ENCODE measurements at places on chromosomes 2 and 18.

DNA sequence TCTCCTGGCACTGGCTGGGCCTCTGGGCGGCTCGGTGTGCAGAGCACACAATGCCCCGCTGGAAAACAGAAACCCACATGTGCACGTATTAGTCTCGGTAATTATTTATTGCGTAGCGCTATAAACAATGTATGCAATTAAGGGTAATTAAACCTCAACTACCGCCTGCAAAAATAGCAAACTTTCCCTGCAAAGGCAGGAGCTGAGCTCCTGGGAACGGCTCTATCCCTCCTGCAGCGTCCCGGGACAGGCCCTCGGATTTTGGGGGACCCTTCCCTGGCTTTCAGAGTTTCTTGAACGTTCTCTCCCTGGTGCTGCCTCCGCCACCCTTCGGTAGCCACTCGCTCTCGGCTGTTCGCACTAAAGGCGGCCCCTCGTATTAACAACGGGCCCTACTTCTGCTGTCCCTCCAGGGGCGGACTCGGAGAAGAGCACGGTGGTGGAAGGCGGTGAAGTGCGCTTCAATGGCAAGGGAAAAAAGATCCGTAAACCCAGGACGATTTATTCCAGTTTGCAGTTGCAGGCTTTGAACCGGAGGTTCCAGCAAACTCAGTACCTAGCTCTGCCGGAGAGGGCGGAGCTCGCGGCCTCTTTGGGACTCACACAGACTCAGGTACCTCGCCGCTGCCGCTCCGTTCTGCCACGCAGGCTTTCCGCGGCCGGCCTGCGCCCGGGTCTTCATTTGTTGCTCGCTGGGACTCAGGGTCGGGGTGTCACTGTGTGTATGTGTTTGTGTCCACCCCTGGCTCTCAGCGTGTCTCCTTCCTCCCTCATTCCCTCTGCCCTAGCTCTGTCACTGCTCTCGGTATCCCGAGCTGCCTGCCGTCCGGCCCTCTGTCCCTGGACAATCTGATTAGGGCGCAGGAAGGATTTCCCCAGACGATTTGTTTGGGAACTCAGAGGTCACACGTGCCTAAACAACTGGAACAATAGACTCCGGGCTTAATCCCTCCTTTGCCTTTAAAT lies 1.2 kb downstream of the DLX1 start:
- DNase-seq: no peak

DNA sequence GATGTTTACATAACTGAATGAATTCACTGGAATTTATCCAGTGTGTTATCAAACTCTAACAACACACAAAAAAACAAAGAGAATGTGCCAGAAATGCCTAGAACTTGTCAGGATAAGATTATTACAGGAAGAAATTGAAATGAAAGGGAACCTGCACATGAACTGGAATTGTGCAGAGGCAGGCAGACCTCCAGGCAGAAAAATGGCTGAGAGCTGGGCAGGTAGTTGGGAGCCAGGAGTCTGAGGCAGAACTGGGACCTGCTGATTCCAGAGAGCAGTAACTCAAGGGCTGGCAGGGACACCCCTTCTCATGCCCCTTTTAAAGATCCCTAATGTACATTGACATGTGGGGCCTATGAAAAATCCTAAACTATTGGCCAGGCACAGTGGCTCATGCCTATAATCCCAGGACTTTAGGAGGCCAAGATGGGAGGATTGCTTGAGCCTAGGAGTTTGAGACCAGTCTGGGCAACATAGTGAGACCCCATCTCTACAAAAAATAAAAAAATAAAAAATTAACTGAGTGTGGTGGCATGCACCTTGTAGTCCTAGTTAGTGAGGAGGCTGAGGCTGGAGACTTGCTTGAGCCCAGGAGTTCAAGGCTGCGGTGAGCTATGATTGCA lies 674 bp upstream of the SP110 start:
- DNase-seq: no peak

DNA sequence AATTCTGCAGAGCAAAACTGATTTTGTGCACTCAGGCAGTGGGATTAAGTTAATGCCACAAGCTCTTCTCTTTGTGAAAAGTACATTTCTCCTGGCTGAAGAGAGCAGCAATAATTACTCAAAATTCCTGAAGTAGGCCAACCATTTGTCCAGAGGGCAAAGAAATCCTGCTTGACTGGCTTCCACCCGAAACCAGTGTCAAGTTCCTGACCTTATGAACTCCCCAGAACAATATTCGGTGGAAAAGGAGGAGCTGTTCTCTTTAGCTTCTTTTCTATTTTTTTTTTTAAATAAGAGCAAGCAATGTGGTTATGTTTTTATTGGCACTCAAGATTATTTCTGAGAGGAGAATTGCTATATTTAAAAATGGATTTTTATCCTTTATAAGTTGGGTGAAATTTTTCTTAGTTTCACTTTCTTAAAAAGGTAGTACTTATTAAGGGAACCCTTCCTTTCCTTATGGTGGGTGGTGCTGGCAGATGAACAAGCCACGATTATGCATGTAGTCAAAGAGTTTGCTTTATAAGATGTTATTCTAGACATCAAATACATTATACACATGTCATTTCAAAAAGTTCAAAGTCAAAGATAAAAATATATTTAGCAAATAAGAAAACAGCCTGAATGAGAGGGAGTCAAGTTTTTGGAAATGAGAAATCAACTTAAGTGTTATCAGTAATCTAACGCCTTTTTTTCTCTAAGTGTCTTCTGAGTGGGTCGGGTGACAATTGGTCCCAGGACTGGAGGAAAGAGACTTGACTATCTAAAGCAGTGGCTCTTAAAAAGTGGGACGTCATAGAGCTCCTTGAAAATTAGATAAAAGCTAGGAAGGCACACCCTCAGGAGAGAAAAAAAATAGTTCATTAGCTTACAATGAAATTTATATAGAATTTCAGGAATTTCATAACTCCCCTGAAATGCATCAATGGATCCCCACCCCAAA lies 194.5 kb downstream of the IKZF2 start:
- no peak for DNase-seq

DNA sequence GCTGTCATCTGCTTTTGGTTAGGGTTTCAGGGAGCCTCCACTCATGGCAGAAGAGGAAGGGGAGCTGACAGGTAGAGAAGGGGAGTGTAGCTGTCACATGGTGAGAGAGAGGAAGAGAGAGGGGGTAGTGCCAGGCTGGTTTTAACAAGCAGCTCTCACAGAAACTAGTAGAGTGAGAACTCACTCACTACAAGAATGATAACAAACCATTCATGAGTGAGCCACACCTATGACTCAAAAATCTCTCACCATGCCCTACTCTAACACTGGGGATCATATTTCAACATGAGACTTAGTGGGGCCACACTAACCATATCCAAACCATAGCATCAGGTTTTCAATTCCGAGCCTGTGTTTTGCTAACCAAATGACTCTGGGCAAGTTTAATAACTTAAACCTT lies 274.9 kb upstream of the VWC2L start:
- DNase-seq: no peak

- DNase-seq: no peak
Measured at GRCh38 chr2:168300460-168300859, 53.1 kb upstream of the STK39 start.

DNA sequence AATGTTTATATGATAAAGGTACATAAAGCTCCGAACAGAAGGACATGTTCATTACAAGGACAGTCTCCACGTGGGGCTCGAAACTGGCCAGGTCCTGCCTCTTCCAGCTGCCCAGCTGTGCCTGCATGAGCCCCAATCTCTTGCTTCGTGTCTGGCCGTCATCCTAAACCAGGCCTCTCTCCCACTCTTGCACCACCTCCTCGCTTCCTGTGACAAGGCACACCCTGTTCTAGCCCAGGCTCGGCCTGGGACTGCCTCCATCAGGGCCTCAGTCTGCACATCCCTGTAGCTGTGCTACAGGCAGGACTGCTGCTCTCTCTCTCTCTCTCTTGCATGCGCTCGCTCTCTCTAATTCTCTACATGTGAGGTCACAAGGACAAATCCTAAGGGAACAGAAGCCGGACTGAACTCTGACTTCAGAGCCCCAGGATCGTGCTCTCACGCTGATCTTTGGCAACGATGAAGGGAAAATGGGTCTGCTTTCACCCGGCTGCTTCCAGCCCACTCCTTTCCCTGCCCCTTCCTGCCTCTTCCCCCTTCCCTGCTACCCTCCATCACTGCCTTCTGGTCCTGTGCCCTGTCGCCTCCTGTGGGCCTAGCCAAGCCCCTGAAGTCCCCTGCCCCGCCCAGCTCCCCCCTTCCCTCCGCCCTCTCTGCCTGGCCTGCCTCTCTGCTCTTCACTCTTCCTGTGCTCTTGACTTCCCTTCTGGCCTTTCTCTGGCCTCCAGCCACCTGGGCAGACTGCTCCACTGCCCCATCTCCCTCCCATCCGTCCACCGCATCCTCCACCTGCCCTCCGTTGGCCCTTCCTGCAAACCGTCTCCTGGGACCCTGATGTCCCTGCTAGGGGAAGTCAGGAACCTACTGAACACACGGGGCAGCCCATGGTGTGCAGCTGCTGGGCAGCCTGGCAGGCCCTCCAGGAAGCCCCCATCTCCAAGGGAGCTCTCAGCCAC lies 7.8 kb upstream of the GPR55 start:
- DNase-seq: no peak

- no peak for DNase-seq
Measured at GRCh38 chr2:15043336-15044058, 411.0 kb downstream of the LRATD1 start.

DNA sequence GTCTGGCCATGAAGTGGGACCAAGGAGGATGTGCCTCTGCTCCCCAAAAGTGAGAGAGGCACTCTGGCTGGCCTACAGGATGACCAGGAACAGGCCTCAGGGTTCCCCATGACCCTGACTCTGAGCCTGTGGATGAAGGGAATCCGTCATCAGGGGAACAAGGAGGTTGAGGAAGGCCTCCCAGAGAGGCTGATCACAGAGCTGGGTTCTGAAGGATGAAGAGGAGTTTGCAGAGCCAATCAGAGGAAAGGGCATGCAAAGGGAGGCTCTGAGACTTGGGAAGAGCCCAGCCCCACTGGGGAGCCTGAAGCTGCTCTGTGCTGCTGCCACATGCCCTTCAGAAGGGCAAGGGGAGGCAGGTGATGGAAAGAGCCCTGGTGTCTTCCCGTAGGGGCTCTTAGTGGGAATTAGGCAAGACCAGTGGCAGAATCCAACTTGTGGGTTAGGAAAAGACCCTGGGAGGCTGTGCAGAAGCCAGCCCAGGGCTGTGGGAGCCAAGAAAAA lies 141.3 kb upstream of the ID2 start:
- DNase-seq: no peak

GRCh38 chr18:54161267-54161666 lies 63.2 kb downstream of the MBD2 start:
- no peak for DNase-seq

DNA sequence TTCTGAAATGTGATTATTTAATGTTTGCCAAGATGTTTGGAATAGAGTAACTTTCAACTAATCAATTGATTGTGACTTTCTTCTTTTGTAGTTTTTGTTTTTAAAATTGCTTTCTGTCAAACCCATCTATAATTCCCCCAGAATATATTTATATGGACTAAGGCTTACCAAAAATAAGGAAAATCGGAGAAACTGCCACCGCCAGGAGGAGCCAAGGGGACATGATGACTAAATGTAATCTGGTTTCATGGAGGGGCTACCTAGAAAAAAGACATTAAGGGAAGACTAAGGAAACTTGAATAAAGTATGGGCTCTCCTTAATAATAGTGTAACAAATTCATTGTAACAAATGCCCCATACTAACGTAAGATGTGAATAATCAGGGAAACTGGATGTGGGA lies 19.5 kb downstream of the BOLA3 start:
- no peak for DNase-seq

- DNase-seq: no peak
Measured at GRCh38 chr2:197328461-197328860, 17.9 kb upstream of the ANKRD44 start.

GRCh38 chr2:42663828-42664227 lies 95.4 kb downstream of the MTA3 start:
- DNase-seq: no peak

DNA sequence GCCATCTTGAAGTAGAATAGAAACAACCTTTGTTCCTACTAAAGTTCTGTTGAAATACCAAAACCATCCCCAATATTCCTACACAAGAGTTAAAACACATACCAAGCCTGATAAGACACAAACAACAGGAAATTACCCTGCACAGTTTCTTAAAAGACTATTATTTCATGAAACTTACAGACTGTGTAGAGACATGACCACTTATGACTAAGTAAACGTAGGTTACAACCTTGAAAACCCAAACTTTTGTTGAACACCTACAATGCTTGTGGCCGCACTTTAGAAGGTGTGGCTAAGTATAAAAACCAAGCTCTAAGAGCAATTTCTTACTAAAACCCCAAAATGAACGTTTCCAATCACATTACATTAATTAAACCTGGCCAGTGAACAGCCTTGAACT lies 2.0 kb downstream of the SMAD2 start:
- no peak for DNase-seq

GRCh38 chr18:4198956-4199355 lies 256.2 kb downstream of the DLGAP1 start:
- DNase-seq: no peak

DNA sequence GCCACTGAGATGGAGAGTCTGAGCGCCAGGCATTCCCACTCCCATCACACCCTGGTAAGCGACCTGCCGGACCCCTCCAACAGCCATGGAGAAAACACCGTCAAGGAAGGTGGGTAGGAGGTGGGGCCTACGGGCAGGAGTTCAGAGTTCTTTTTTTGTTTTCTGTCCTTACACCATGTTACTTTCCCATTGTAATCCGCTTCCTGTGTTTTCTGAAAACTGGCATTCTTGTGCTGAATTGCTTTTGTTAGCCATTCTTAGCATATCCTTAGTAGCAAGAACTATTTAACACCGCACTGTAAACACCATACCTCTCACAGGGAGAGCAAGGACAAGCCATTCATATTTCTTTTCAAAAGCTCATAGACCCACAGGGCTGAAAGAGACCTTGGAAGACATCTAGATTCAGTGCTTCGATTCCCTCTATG lies 46.2 kb downstream of the UNC80 start:
- no peak for DNase-seq

DNA sequence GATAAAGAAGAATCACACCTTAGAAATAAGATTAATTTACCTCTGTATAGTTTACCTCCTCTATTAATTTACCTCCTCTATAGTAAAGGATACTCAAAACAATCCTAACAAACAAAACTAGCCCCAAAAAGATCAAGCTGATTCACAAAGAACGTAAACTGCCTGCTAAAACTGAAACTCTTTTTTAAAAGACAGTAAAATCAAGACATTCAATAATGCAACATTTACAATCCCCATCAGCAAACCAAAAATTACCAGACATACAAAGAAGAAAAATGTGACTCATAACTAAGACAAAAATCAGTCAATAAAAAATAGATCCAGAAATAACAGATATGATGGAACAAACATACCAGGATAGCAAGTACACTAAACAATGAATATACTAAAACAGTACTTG lies 215.7 kb downstream of the ZEB2 start:
- no peak for DNase-seq
